CD4-positive, alpha-beta T cell treated with Interleukin-1 beta for 1 hour (primary cell): ENCODE measurements at places on chromosomes 4 and X.

- no peak for DNase-seq
These were observed 149.0 kb downstream of the MID1 start for GRCh38 chrX:10471418-10471817.

- no peak for DNase-seq
These were observed 167.4 kb downstream of the GABRB1 start for GRCh38 chr4:47198791-47199190.

GRCh38 chr4:6779667-6780565 is 2.6 kb upstream of the KIAA0232 start:
- DNase-seq: no peak

- DNase-seq: no peak
These were observed 177.3 kb downstream of the PABPC4L start for GRCh38 chr4:134024251-134024650.

- DNase-seq: no peak
These were observed 1111.0 kb upstream of the AGA start for GRCh38 chr4:178553201-178553600.

- no peak for DNase-seq
These were observed 996.4 kb downstream of the C4orf33 start for GRCh38 chr4:130092187-130093015.

- no peak for DNase-seq
These were observed 11.8 kb upstream of the UGT2A3 start for GRCh38 chr4:68963374-68963773.

DNA sequence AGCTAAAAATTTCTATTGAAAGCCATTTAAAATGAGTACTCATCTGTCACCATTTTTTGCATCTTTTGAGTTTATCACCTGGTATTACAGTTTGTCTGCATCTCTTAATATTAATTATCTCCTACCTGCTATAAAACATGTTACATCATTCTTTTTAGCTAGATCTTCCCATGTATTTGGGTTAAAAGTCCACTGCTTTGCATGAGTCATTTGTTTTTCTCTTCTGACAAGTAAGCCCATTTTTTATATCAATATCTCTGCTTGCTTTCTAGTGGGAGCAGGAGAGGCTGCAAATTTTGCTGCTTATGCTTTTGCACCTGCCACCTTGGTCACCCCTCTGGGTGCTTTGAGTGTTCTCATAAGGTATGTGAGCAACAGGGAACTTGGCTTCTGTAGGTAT is 16.1 kb downstream of the NIPAL1 start:
- DNase-seq: no peak

GRCh38 chrX:48893556-48894348 is 3.8 kb downstream of the TIMM17B start:
- DNase-seq: no peak

- no peak for DNase-seq
These were observed 405.0 kb upstream of the MAGEB18 start for GRCh38 chrX:25733148-25733547.

- no peak for DNase-seq
These were observed 310.0 kb downstream of the ARHGAP24 start for GRCh38 chr4:85784947-85785346.

DNA sequence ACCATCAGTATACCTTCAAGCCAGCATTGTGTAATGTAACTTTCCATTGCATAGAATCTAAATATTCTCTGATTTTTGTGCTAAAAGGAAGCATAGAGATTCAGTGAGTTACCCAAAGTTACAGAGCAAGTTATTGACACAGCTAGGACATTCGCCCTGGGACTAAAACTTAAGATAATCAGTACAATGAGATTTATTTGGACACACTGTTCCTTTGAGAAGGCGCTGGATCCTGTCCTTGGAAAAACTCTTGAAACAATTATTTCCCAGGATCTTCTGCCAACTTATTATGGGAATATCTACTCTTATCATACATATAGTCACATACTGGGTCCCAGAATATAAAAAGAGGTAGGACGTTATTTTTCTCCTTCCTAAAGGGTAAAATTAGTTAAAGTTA is 392.0 kb downstream of the UBE2NL start:
- DNase-seq: no peak
